Stimulated activated CD4-positive, alpha-beta T cell treated with anti-CD3 and anti-CD28 coated beads, Interleukin-1b, Interleukin-23, amount 100 ng/mL, for 1 hour (primary cell): ENCODE measurements at places on chromosomes 5 and 9.

GRCh38 chr5:38448568-38449350 is 107.7 kb downstream of the LIFR start:
- DNase-seq: no peak

DNA sequence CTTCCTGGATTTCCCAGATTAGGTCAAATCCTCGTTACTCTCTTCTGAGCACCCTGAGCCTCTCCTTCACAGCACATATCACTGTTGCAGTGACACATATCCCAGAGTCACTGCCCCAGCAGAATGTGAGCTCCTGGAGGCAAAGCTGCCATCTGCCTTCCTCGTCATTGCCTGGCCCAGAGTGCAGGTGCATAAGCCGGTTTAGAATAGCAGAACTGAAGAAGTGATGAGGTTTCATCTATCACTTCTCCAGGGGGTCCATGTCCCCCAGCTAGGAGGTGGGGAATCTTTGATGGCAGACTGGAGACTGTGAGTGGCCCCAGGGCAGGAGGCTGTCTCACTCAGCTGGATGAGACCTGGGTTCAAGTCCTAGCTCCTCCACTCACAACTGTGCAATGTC is 25.8 kb downstream of the NIPAL4 start:
- DNase-seq: no peak

- DNase-seq: no peak
Observed at GRCh38 chr5:60489377-60489776, 210.6 kb downstream of the DEPDC1B start.

GRCh38 chr5:128673411-128673957 is 135.4 kb upstream of the FBN2 start:
- DNase-seq: no peak

DNA sequence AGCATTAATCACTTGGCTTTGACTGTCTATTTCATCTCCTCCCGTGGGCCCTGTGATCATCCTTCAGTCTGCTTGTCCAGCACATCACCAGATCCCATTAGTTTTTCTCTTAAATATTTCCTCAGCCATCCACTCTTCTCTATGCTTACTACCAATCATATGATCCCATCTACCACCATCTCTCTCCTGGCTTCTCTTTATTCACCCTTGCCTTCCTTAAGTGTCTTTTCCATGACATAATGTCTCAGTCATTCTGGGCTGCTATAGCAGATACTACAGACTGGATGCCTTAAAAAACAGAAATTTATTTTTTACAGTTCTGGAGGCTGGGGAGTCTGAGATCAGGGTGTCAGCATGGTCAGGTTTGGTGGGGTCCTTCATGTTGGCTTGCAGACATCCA is 208.4 kb upstream of the PPP1R2B start:
- DNase-seq: no peak
